ENCODE measurements at places on chromosomes 5 and 9.

DNA sequence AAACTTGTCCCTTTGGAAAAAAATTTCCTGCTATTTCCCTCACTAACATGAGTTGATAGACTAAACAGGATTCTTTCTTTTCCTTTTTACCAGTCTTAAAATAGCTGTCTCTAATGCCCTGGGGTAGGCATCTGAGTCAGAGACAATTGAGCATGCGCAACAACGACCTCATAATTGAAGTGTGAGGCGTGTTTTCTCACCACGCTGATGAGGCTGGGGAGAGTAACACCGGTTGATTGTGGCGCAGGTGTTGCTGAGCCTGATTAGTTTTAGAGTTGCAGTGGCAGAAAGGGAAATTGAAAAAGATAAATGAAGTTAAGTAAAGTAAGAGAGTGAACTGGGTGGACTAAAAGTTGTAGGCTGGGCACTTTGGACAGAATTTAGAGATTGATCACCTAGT, 213.7 kb downstream of the TLR4 start:
- DNase-seq = no peak

DNA sequence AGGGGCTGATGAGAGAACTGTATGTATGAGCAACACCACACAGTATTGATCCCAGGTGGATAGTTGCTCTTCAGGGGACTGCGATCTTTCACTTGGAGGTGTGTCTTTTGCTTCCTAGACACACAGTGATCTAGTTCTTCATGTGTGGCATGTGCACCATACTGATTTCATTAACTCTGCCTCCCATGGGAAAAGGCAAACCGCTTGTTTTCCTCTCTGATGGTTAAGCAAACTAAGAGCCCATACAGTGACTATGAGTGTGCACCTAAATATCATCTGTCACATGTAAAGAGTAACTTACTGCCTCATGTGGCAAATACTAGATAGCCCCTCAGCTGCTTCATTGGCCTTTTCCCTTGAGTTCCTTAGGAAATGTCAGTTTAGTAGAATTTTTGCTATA, 147.3 kb downstream of the TLE4 start:
- DNase-seq = no peak

DNA sequence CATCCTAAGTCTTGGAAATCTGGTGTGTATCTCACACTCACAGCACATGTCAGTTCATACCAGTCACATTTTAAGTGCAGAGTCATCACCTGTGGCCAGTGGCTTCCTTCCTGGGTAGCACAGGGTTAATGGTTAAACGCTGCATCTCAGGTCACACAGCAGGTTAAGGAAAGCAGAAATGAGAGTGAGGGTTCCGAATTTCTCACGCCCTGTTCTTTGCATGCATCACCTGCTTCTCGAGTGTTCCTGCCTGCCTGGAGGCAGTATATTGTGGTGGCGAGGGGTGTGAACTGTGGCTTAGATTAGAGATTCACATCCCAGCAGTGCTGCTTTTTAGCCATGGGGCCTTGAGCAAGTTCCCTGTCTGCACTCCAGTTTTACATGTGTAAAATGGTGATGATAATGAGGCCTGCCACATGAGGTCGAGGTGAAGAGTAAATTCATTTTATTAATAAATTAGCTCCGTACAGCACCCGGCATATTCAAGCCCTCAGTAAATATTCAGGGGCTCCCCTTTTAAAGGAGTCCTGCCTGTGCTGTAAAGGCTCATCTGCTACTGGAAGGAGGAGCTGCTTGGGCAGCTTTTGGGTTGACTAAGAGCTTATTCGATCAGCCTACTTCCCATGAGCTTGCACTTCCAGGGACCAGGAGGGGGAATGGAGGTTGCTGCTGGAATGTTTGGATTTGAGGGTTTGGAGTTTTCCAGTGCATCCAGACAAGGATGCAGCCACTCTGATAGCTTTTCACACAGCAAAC, 61.1 kb upstream of the SAP30L start:
- no peak for DNase-seq

DNA sequence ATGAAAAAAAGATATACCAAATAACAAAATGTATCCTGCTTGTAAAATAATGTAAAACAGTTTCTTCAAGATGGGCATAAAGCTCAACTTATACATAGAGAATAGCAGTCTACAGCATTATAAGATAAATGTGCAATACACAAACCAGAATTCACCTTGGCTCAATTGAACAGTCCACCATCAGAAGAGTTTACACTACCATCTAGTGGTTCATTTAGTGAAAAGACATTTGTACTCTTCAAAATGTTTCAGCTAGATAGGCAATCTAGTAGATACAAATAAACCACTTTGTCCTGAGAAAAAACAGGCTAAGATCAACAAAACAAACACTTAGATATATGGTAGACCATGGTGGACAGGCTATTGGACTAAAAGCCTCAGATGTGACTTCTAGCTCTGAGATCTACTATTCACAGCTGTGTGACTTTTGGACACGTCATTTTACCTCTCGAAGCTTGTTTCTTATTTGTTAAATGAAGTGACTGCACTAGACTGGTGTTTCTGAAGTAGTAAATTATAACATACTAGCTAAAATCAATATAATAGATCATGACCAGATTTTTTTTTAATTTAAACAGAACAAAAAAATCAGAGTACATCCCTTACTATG, 22.1 kb upstream of the TPD52L3 start:
- DNase-seq = no peak

DNA sequence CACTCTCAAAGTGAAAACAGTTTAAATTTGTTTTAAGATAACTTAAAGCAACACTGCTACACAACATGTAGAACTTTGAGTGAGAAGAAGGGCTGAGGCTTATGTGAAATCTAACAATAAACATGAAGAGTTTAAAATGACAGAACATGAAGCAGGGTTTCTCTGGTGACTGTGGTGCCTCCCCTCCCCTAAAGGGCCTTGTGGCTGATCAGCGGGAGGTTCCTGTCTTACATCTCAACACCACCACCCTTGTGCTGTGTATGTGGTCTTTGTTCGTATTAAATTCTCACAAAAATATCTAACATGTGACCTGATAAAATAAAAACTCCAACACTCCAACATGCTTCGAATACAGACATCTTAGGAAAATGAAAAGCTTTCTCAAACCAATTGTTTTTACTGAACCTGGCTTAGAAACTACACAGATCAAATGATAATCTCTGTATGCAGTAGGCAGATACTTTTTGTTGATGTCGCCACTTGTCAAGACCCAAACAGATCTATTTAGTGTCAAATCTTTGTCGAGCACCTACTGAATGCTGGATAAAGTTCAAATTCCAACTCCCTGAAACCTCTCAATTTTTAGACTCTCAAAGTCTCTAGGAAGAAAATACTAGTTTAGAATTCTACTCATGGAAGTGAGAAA, 9.9 kb upstream of the IQGAP2 start:
- DNase-seq = no peak

DNA sequence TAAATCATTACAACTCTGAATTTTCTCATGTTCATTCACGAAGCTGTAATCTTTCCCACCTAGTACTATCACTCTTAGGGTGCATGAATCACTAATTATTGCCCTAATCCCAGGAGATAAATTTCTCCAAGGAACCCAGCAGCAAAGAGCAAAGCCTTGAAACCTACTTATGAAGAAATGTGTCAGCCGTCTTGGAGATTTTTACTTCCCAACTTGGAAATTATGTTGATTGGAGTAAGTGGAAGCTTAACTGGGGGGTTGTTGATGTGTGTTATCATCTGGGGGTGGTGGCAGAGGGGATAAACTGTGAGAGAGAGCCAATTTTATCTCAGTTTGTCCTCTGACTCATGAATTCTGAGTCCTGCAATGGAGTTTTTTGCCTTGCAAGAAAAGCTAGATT, 440.5 kb upstream of the WWC1 start:
- no peak for DNase-seq

- DNase-seq = no peak
These were observed 5.9 kb downstream of the MATR3 start for GRCh38 chr5:139299486-139299885.

- DNase-seq = no peak
These were observed 1.5 kb upstream of the RASGRF2 start for GRCh38 chr5:80958616-80959015.

DNA sequence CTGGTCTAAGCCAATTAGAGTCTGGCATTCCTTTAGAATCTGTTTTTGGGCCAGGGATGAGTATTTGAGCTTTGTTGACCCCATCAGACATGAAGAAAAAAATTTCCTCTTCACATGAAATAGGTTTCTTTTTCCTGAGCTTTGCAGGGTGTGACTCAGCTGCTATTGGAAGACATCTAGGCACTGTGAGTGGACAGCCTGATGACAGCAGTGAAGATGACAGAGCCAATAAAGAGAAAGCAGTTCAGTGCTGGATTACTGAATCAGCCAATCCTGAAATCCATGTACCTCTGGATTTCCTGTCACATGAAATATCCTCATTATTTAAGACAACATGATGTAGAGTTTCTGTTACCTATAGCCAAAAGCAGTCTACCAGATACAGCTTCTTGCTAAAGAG, 51.3 kb upstream of the GRIA1 start:
- no peak for DNase-seq

DNA sequence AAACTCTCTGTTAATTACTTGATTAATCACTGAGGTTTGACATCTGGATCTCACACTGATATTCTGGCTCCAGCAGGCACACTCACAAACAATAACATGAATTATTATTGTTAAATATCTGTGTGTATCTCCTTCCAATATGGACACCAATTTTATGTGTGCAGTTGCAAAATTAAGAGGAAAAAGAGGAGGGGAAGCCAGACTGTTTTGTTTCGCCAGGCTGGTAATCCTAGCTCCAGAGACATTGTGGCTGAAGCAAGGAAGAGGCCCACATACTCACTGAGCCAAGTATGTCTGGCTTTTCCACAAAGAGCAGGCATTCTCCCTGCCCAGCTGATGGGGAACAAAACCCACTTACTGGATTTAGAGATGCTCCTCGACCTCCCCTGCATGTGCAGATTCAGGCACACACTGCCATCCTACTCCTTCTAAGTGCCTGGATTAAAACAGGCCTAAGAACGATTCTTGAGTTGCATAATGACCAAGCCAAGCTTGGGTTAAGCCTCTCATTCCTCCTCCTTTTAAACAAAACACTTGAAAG, 181.9 kb downstream of the ESM1 start:
- DNase-seq = no peak

DNA sequence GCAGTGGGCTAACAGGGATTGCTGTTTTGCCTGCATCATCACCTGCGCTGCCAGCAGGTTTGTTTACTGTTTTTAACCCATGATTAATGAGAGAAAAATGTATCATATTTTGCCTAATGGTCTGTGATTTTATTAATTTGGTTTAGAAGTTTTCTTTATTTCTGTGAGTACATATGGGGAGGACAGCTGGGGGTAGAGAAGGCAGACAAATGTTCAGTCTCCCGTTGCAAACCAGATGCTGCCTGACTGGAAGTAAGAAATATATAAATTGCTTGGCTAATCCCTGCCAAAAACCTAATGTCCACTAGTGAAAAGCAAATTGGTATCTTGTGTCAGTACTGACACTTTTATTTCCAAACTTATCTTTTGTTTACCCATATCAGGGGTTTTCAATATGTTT, 1766.1 kb upstream of the C9orf72 start:
- no peak for DNase-seq

GRCh38 chr5:68544091-68544647, 328.6 kb downstream of the PIK3R1 start:
- no peak for DNase-seq

- no peak for DNase-seq
These were observed 324.4 kb upstream of the ADAMTSL1 start for GRCh38 chr9:18149471-18150011.

DNA sequence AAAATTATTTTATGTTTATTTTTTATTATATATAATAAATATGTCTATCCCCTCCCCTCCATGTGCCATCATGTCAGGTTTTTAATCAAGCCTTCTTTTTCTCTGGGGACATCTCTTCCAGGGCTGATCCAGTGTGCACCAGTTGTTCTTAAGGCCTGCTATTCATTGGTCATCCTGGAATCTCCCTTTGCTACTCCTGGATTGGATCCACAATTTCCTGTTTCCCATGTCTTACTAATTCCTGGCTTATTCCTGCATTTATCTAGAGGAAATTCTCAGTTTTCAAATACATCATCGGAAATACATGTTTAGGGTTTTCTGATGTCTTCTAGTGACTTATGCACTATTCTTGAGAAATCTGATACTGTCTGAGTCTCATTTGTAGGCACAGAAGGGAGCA, 56.8 kb downstream of the ANGPTL2 start:
- no peak for DNase-seq

DNA sequence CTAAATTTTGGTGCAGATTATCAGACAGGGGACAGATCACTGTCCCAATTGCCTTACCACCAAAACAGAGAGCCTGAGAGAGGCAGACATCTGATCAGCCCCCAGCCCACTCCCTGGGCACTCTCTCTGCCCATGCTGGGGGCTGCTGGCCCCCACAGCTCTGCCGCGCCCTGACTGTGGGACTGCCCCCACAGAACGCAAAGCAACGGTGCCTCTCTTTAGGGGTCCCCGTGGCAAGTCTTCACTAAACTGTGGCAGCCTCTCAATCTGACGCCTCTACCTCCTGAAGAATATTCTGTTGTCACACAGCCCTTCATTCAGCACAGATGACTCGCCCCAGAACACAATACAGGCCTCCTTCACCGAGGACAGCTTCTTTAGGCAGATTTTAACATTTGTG, 197.4 kb downstream of the ERCC6L2 start:
- DNase-seq = no peak

GRCh38 chr9:27590651-27591050, 17.4 kb upstream of the C9orf72 start:
- DNase-seq = no peak

GRCh38 chr9:16708656-16709435, 161.6 kb downstream of the BNC2 start:
- no peak for DNase-seq

- no peak for DNase-seq
These were observed 78.4 kb upstream of the TMEM252 start for GRCh38 chr9:68619072-68619471.

GRCh38 chr5:149951138-149951749, 6.7 kb upstream of the PDE6A start:
- DNase-seq = no peak

GRCh38 chr5:137365126-137365865, 133.8 kb downstream of the SPOCK1 start:
- no peak for DNase-seq

GRCh38 chr5:68542207-68542606, 326.7 kb downstream of the PIK3R1 start:
- DNase-seq = no peak

DNA sequence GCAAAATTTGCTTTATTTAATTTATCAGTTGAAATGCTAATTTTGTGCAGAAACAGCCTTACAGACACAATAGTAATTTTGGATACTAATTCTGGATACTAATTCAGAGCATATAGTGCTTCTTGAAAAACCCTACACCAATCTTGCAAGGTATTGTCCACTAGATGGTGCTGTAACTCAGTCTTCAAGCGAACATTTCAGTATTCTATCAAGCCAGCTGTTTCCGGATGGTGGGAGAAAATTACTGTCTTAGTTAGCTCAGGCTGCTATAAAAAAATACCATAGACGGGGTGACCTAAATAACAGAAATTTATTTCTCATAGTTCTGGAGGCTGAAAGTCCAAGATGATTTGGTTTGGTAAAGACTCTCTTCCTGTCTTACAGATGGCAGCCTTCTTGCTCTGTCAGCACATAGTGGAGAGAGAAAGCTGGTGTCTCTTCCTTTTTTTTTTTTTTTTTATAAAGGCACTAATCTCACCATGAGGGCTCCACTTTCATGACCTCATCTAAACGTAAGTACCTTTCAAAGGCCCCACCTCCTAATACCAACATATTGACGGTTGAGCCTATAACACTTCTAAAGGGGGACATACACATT, 1306.5 kb upstream of the CDH9 start:
- no peak for DNase-seq

- DNase-seq = no peak
These were observed 50.2 kb upstream of the BARX1 start for GRCh38 chr9:94005272-94005901.

GRCh38 chr5:174935854-174936474, 211.6 kb downstream of the MSX2 start:
- DNase-seq = peak; percentile 9
